Omental fat pad (tissue), 4 donors: ENCODE measurements at places on chromosomes 4 and X.

- no peak for DNase-seq
Measured at GRCh38 chrX:103464072-103464773, 55.1 kb downstream of the RAB40A start.

DNA sequence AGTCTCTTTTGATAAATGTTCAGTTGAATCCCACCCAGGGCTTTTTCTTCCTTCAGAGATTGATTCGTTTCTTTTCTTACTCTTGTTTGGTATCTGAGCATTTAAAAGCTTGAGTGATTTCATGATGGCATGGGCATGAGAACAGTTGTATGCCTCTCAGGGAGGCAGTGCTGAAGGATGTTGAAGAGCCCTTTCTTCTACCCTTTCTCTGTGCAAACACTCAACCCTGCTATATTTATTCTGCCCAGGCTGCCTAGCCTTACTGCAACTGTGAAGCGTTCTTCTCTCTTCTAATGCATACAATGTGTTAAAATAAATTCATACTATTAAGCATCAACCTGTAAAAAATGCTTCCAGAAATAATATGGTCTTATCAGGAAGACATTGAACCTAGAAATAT, 367.6 kb upstream of the LCORL start:
- no peak for DNase-seq

GRCh38 chr4:168849997-168850396, 160.1 kb downstream of the CBR4 start:
- no peak for DNase-seq

DNA sequence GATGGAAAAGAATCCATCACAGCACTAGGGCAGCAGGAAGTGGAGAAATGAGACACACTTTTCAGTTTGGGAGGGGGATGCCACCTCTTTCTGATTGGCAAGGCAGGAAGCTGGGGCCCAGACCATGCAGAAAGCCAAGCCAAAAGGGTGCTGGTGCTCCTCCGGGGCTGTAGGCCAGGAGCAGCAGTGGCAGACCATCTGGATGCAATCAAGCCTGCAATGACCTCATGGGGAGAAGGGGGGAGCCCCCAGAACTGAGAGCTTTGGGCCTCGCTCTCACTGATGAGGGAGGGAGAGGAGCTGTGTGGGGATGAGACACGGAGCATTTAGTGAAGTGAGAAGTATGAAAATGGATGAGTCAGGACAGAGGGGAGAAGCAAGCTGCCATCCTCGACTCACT, 141.3 kb upstream of the NALF2 start:
- no peak for DNase-seq

DNA sequence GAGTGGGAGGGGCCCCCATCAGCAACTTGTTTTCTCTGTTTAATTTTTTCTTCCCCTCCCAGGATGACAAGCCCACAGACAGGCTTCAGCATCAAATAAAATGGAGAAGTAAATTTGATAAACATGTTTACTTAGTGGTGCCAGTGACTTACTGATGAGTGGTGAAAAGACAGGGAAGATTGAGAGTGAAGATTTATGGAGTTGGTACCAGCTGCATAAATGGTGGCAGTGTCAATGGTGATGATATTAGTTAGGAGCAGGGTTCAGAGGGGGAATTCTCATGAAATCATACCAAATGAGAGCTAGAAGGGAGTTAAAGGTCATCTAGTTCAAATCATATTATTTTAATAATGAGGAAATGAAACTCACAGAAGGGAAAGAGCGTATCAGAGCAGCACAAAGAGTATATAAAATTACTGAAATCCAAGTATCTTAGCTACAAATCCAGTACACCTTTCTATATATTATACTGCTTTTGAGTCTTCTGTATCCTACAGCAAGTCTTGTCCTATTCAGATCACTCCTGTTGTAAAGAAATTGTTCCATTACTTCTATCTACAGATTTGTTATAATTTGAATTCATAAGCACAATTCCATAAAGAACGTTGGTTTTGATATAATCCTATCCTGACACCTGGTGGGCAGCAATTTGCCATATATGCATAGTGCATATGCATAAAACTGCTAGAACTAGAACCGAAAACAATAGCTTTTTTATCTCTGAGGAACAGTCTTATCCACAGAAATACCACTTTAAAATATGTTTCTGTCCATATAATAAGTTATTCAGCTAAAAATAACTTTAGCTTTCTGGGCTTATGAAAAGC, 5.0 kb downstream of the P2RY10 start:
- no peak for DNase-seq

- no peak for DNase-seq
Measured at GRCh38 chr4:184316821-184317220, 99.1 kb upstream of the ENPP6 start.
